Stimulated activated CD8-positive, alpha-beta memory T cell treated with anti-CD3 and anti-CD28 coated beads, Interleukin-4, amount 100 ng/mL, for 4 hours (primary cell): ENCODE measurements at places on chromosomes 6 and 20.

- no peak for DNase-seq
Observed at GRCh38 chr20:14685183-14685582, 347.8 kb upstream of the FLRT3 start.

DNA sequence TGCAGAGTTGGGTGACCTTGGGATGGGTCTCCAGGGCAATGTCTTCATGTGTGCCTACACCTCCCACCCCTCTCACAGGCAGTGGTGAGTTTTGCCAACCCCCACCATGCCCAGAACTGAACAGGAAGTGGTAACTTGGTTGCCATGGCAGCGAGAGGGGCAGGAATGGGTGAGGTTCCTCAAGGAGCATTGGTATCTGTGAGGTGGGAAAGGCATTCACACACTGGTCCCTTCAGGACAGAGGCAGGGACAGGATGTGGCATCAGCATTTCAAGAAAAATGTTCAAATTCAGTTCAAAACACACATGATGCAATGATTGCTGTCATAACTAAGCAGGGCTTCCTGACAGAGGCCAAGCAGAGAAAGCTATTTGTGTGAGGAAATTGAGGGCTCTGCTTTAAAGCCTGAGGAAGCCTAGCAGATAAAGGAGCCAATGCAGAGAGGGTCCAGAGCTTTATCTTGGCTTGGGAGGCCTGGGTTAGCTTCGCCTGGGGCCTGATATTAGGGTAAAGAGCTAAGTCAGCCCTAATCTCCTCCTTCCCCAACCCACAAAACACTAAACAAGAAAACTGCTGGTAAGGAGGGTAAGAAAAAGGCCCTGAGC, 551 bp downstream of the TREML2 start:
- no peak for DNase-seq

GRCh38 chr6:22952097-22952496, 382.7 kb downstream of the HDGFL1 start:
- DNase-seq, result no peak

- no peak for DNase-seq
Observed at GRCh38 chr6:158648682-158649131, 1.1 kb upstream of the SYTL3 start.

DNA sequence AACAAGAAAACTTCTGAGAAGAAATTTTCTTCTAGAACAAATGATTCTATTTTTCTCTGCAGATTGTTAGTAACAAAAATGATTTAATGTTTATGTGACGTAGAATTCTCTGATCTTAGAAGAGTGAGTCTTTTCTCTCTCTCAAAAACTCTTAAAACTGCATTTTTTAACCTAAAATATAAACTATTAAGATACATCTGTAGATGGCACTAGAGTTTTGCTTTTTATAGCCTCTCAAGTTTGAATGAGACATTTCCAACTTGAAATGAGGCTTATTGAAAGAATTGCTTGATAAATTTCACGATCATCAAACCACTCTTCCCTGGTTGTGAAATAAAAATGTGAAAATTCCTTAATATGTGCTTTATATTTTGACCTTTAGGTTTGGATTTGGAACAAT, 53.8 kb downstream of the PHF3 start:
- no peak for DNase-seq

DNA sequence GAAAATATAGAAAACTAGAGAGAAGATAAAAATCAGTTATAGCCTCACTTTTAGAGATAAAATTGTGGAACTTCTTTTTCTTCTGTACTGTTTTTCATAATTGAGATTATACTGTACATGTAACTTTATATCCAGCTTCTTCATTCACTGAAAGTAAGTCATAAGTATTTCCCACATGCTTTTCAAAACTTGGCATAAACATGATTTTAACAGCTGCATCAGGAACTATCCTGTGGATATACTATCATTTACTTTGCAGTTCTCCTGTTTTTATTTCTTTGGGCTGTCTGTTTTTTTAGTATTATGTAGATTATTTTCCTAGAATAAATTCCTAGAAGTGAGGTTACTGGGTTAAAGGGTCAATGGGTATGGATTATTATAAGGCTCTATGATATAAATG, 14.8 kb downstream of the DSTN start:
- DNase-seq, result no peak

DNA sequence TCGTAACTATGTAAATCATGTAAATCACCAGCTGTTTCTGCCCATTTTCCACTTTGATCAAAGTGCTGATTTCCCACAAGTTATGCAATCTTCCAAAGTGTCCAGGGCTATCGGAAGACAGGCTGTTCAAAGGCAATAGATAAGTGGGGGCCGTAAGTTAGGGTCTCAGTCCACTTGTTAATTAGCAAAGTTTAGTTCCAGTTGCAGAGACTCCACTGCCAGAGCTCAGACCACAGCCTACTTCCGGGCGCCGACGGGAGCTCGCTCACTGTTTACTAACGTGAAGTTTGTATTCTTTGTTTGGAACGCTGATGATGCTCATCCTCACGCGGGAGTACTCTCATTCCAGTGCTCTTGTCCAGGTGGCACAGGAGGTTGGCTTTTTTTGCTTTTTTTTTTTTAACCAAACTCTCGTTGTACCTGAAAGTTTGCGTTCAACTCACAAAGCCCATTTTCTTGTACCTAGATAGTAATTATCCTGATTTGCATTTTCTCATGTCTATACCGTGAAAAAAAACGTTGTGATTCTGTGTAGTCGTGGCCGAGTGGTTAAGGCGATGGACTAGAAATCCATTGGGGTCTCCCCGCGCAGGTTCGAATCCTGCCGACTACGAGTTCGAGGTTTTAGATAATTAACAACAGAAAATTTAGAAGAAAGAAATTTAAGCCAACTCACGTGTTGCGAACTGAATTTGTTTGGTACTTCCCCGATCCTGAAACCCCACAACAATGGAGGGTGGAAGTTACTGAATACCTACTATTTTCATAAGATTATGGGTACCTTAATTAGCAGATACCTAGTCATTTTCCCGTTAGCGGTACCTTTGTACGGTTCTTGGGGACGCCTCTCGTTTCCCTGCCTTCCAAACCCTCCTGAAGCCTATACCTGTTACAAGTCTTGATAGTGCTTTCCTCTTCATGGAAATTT, 29.9 kb upstream of the ZNF184 start:
- peak; percentile 50 for DNase-seq

GRCh38 chr6:150165020-150165702, 22.3 kb downstream of the PPP1R14C start:
- no peak for DNase-seq

DNA sequence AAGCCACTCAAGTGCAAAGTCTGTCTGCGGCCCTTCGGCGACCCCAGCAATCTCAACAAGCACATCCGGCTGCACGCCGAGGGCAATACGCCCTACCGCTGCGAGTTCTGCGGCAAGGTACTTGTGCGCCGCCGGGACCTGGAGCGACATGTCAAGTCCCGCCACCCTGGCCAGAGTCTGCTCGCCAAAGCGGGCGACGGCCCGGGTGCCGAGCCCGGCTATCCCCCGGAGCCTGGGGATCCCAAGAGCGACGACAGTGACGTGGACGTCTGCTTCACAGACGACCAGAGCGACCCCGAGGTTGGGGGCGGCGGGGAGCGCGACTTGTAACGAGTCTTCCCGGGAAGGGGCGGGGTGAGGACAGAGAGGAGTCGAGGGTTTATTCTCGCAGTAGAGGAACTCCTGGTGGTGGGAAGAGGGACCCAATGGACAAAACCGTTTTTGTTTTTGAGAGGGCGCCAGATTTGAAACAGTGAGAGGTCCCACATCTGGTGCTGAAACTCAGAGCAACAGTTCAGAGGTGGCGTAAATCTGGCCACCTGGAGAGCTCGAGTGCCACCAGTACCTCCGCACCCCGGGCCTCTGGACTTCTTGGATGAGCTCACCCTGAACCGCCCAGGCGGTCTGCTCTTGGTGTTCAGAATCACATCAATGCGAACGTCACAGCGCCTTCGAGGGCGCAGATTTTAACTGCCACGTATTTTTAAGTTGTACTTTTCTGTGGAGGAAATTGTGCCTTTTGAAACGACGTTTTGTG, 8.0 kb downstream of the PRDM13 start:
- DNase-seq, result no peak

DNA sequence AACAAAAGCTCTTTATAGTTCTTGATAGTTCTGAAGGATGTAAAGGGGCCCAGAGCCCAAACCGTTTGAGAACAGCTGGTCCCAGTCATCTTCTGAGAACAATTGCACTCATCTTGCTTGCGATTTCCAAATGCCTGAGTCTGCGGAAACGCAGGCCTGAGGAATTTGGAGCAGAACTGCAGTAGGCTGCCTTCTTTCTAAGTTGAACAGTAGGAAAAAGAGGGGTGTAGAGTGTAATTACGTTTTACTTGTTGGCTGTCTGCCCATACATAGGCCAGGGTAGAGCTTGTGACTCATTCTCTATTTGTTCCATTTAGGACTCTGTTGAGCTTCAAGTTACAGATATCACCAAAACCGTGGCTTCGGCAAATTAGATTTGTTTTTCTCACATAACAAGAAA, 42.0 kb upstream of the KIF16B start:
- no peak for DNase-seq

- DNase-seq, result no peak
Observed at GRCh38 chr6:157194643-157195042, 128.7 kb downstream of the TMEM242 start.

GRCh38 chr20:44384423-44385027, 29.0 kb downstream of the HNF4A start:
- DNase-seq, result peak; percentile 82

GRCh38 chr6:95866732-95867131, 149.0 kb upstream of the FUT9 start:
- DNase-seq, result no peak

DNA sequence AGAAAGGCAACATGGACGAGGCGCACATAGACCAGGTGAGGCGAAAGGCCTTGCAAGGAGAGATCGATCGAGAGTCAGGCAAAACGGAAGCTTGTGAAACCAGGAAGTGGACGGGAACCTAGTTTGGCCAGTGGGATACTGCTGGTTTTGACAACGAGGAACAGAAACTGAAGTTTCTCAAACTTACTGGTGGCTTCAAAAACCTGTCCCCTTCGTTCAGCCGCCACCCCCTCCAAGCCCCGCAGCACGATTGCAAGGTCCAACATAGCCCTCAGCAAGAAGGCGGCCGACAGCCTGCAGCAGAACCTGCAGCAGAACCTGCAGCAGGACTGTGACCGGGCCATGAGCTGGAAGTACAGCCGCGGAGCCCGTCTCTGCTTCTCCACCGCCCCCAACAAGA, 238.0 kb downstream of the KHDC1L start:
- no peak for DNase-seq

DNA sequence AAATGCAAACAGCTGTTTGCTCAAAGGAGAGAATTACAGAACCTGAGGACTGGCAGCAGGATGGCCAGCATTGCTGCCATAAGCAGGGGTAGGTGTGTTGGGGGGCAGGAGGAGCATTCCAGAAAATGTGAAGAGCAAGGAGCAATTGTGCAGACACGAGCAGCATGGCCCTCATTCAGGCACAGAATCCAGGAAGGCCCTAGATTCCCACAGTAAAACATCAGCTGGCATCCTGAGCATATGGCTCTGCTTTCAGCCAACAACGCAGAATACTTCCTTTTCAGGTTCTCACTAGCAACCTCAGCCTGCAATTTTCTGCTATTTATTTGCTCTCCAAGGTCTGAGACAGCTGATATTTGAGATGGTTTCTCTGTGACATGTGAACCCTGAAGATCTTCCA, 243.4 kb upstream of the POU3F2 start:
- DNase-seq, result no peak

- no peak for DNase-seq
Observed at GRCh38 chr6:31008165-31008564, 2.1 kb upstream of the MUC22 start.

GRCh38 chr6:170110201-170111140, 180.4 kb downstream of the DLL1 start:
- no peak for DNase-seq

GRCh38 chr20:37564388-37565133, 36.9 kb upstream of the BLCAP start:
- no peak for DNase-seq

- DNase-seq, result no peak
Observed at GRCh38 chr6:36276581-36277536, 7.0 kb downstream of the PNPLA1 start.

- no peak for DNase-seq
Observed at GRCh38 chr6:169274781-169275180, 21.1 kb upstream of the THBS2 start.

- no peak for DNase-seq
Observed at GRCh38 chr20:50335105-50335504, 144.5 kb downstream of the CEBPB start.

DNA sequence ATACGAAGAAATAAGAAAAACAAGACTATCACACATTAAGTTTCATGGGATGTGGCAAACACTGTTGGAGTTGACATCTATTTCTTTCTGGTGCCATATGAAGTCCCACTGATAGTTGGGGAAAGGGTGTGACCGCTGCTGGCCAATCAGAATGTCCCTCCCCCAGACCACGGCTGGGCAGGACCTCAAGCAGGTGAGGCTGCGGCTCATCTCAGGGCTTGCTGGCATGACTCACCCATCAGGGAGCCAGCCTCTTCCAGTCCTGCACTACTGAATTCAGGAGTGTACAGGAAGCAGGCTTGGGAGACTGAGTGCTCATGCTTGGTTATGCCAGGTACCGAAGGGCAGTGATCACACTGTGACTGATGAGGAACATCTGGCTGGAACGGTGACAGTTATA, 18.9 kb downstream of the PREP start:
- DNase-seq, result no peak

- DNase-seq, result no peak
Observed at GRCh38 chr6:28107506-28107905, 16.9 kb upstream of the ZSCAN16 start.

DNA sequence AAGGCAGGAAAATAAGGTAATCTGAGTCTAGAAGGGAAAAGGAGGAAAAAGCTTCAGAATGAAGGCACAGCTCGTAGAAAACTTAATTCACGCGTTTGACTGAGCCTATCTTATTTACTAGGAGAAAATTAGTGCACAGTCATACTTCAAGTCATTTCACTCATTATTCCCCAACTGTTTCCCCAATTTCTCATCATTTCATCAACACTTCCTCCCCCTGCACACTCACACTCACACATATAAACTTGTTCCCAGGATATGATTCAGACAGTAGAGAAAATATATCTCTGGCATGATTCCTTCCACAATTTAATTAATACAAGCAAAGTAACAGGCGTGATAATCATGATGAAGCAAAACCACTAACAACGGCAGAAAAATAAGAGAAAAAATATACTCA, 94.5 kb upstream of the F13A1 start:
- DNase-seq, result no peak

- DNase-seq, result no peak
Observed at GRCh38 chr6:34486106-34486740, 20.3 kb downstream of the PACSIN1 start.

DNA sequence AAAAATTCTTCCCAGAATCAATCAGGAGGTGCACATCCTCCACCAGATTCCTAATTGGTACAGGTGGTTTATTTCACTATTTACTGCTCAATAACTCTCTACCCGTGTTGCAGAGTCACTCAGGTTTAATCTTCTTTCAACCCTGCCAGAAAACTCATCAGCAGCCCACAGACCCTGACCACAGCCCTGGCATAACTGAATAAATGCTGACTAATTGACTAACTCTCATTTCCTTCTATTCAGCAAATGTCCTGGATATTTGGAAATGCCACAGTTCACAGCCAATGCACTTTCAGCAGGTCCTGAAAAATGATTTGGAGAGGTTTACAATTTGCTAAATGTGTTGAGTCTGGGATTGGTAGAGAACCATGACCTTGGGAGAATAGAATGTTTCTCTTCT, 62.3 kb downstream of the TRMT6 start:
- no peak for DNase-seq
